MCF 10A (cell line): ENCODE measurements at places on chromosomes 7 and 10. TPM values are rescaled to one million over a fixed set of nuclear protein-coding genes. Genes with fewer than 3 reads are reported as not detected.
A peak's percentile ranks its signal among the peaks of the same experiment; 100 is the strongest.

Gene LIPF
- not detected in 2 replicates for total RNA-seq

Gene SLC37A3
- total RNA-seq = 25.5 and 36.1 TPM in 2 replicates

Gene HMX3
- not detected in 2 replicates for total RNA-seq

GRCh38 chr10:112229901-112230300 lies 46.3 kb upstream of the GPAM start:
- DNase-seq = peak; percentile 68

- DNase-seq = no peak
These were observed 148.6 kb upstream of the SVIL start for GRCh38 chr10:29783201-29783947.

DNA sequence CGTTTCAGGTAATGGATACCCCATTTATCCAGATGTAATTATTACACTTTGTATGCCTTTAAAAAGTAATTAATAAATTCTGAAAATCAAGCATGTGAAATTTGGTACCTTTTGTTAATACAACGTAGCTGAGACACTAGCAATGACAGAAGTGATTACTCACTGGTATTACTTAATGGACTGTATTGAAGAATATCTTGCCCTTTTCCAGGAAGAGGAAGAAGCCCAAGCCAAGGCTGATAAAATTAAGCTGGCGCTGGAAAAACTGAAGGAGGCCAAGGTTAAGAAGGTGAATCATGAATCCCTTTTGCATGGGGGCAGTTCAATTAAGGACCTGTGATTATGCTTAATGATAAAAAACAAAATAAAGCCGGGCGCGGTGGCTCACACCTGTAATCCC lies 64.8 kb downstream of the APBB1IP start:
- DNase-seq = peak; percentile 5

- DNase-seq = no peak
These were observed 33.0 kb downstream of the ADAMTS14 start for GRCh38 chr10:70705121-70705861.

DNA sequence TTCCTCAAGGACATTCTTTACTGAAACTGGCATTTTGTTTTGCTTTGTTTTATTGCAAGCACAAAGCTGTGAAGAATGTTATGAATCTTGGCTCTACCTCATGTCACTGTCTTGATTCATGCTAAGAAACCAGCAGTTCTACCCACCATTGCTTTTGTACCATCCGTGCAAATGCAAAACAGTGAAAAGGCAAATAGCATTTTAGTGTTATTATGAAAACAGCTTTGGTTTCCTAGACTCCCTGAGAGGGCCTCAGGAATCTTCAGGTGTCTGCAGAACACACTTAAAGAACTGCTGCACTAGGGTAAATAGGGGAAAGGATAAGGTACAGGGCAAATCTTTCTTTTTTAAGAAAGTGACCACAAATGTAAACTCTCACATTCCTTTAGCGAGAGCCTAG lies 318.9 kb downstream of the AHR start:
- DNase-seq = no peak
